NCI-H187 (cell line): ENCODE measurements at places on chromosomes 5 and 9.

GRCh38 chr9:120336753-120337090, 243.2 kb downstream of the CDK5RAP2 start:
- DNase-seq, result no peak

- DNase-seq, result no peak
Observed at GRCh38 chr9:74379718-74380117, 117.4 kb upstream of the RORB start.

DNA sequence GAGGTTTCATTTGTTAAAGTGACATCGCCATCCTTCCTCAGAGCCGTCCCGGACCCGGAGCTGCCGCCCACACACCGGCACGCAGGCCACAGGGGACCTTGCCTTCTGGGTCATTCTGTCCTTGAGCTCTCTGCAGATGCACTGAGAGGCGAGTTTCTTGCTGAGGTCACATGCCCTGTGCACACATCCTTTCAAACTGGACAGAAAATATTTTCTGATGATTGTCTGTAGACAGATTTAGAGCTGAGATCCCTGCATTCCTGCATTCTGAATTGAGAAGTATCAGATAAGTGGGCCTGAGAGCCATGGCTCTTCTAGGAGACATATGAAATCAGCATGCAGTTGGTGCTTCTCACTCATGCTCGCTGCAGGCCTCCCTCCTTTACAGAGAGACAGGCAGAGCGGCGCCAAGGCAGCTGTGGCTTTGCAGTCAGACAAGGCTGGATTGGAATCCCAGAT, 25.4 kb downstream of the BOD1 start:
- no peak for DNase-seq

GRCh38 chr9:76900884-76901440, 5.0 kb downstream of the PRUNE2 start:
- no peak for DNase-seq

DNA sequence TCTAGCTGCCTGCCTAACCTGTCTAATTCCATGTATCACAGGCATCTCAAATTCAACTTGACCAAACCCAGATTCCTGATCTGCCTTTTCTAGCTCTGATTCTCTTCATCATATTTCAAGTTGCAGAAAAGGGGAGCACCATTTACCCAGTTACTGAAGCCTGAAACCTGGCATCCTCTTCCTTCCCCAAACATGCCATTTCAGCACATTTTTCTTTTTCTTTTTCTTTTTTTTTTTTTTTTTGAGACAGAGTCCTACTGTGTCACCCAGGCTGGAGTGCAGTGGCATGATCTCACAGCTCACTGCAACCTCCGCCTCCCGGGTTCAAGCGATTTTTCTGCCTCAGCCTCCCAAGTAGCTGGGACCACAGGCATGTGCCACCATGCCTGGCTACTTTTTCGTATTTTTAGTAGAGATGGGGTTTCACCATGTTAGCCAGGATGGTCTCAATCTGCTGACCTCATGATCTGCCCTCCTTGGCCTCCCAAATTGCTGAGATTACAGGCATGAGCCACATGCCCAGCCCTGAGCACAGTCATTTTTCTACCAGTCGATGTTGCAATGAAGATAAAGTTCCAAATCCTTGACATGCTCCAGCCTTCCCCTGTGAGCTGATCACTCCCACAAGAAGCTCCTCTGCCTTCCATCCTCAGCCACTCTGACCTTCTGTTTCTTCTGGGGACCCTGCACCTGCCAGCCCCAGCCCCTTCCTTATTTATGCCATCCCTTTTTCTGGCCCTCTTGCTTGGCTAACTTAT, 32.2 kb downstream of the ACER2 start:
- DNase-seq, result no peak

GRCh38 chr9:14830057-14830456, 80.2 kb downstream of the FREM1 start:
- DNase-seq, result no peak

DNA sequence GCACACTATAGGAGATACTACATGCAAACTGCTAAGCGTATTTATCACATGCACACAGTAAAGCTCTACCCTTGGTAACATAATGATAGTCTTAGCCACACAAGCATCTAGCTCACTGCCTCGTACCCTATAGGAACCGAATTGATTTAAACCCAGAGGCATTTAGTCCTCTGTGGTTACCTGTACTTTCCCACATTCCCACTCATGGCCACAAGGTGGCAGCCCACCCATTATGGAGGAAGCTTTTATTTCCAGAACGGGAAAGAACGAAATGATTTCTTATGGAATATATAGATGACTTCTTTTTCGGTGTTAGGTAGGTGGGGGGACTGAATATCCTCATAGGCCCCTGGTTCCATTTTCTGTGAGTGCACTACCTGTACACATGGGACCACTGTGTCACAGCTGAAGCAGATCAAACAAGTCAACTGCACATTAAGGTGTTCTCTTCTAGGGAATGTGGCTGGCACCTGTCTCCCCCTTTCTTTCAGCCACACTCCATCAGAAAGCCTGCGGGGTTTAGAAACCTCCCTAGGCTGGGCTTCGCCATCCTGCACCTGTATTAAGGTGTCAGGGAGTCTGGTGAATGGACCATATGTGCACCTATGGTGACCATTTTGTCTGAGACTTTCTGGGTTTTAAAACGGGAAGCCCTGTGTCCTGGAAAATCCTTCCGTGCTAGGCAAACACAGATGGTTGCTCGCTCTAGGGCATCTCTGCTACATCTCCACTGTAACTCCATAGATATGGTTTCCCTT, 313.2 kb downstream of the SLIT3 start:
- peak; percentile 14 for DNase-seq

DNA sequence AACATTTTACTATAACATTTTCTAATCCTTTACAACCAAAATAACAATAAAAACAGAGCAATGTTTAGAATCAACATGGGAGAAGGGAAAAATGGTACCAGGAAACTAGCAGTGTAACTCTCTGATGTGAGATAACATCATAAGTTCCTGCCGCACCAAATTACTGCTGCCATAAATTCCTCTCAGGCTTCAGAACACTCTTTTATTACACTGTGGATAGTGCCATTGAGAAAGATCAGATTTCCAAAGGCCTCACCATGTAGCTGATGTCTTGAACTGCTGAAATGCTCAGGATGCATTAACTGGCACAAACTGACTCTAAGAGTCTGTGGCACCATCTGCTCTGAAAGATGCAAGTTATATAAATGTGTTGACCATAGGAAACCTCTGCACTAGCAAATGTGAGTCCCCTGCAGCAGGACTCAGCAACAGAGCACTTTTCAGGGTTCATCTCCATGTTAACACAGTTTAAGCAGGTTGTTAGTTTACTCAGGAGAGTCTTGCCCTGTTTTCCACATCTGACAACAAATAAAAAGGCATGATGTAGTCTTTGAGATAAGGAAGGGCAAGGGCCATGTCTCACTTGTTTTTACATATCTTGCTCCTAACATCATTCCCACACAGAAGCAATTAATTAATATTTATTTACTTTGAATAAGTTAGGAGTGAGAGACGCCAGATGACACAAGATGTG, 218.1 kb downstream of the CETN3 start:
- DNase-seq, result no peak

GRCh38 chr5:5953584-5954274, 424.6 kb downstream of the MED10 start:
- no peak for DNase-seq

DNA sequence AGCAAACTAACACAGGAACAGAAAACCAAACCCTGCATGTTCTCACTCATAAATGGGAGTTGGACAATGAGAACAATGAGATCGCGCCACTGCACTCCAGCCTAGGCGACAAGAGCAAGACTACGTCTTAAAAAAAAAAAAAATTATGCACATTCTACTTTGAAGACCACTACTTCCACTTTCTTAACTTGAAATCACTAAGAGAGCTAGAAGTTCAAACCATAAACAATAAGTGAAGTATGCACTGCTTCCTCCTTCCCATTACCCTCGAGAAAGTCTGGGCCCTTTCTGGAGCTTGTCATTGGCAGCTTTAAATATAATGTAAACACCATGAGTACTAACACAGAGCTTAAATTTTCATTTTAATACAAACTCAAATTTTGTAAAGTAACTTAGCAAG, 94.9 kb downstream of the TLE1 start:
- no peak for DNase-seq

DNA sequence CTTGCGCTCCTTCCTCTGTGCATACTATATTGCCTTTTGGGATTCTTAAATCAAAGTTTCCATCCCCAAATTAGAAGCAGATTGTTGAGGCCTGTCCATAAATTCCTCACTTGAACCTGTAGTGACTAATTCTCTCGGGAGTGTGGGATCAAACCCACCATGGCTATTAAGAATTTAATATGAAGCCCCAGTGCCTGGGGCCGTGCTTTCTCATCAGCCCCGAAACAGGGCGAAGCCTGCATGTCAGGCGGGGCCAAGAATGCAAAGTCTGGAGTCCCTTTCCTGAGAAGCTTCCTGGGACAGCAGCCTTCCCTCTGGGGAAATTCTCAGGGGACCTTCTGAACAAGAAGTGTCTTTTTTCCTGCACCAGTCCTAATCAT, 29.3 kb upstream of the FAT2 start:
- DNase-seq, result no peak

DNA sequence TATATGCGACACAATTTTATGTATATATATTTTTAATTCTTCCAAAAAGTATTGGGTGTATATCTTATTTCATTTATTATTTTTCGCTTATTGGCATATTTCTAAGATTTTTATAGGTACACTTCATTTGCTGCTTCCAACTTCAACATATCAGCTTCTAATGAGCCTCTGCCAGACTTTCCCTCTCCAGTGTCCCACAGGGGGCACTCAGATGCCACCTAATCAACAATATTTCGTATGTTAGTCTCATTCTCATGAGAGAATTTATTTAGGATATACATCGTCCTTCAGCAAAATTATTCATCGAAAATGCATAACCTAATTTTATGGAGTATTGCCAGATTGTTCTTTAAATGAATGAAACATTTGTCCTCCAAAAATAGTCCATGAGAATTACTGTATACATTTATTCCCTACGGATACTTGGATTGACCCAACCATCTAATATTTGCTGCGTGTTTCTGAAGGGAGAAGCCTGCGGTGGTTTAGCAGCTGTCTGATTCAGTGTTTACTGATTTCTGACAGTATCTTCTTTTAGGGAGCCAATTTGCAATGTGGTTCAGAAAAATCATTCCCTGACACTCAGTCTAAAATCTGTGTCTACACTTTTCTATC, 100.6 kb upstream of the SELENOP start:
- no peak for DNase-seq

GRCh38 chr5:178288401-178289368, 56.1 kb upstream of the PHYKPL start:
- DNase-seq, result no peak

DNA sequence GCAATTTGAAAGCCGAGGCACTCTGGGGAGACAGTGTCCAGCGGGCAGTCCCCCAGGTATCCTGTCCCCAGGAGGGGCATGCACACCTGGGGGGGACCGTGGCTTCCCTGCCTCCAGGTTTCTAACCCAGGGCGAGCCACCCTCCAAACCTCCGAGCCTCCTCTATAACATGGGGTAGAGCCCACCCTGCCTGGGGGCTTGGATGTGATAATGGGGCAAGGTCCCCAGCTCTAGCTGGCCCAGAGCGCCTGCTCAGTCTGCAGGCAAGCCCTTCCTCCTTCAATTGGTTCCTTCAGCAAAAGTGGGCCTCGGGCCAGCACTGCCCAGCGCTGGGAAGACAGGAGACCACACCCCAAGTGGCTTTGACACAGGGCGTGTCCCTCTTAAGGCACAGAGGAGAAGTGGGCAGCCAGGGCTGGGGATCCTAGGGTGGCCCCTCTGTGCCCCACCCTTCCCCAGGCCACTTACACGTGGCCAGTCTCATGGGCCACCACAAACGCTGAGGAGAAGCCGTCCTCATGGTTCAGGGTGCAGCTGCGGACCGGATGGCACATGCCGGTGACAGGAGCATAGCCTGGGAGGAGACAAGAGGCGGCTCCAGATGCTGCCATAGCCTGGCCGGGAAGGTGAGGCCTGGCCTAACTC, 94.3 kb downstream of the ZNF354C start:
- no peak for DNase-seq

- no peak for DNase-seq
Observed at GRCh38 chr5:124736082-124736804, 10.2 kb downstream of the ZNF608 start.

- DNase-seq, result no peak
Observed at GRCh38 chr9:134418354-134418753, 92.1 kb downstream of the RXRA start.

- no peak for DNase-seq
Observed at GRCh38 chr5:178301641-178302040, 69.0 kb upstream of the PHYKPL start.

DNA sequence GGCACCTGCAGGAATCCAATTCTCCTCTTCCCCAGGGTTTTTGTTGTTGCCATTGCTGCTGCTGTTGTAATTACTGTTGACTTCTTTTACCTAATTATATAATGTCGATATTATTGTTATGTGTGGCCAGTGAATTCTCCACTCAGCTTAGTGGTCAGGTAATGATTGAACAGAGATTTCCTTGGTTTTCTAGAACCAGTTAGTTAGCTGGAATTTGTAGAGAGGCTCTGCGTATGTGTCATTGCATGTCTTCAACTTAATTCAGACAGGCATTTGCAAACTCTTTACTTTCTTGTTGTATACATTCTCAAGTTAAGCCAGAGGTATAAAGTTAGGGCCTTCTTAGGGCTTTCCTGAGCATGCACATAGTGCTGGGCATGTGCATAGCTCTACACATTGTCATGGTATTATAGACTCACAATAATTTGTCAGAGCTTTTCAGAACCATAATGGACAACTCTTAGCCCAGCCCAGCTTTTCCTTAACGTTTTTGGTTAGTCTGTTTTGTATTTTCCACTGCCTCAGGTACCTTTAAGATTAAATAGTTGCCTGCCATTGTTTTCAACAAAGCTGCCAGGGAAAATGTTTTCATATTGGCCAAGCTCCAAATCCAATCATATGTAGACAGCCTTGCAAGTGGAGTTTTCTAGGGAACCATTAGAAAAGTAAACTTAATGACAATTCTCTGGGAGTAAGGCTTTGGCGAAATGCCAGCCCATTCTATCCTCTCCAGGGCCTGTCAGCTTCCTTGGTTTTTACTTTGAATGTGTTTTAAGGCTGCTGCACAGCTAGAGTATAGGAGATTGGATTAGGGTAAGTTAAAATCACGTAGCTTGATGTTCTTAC, 68.1 kb downstream of the UBE2R2 start:
- DNase-seq, result peak; percentile 4

DNA sequence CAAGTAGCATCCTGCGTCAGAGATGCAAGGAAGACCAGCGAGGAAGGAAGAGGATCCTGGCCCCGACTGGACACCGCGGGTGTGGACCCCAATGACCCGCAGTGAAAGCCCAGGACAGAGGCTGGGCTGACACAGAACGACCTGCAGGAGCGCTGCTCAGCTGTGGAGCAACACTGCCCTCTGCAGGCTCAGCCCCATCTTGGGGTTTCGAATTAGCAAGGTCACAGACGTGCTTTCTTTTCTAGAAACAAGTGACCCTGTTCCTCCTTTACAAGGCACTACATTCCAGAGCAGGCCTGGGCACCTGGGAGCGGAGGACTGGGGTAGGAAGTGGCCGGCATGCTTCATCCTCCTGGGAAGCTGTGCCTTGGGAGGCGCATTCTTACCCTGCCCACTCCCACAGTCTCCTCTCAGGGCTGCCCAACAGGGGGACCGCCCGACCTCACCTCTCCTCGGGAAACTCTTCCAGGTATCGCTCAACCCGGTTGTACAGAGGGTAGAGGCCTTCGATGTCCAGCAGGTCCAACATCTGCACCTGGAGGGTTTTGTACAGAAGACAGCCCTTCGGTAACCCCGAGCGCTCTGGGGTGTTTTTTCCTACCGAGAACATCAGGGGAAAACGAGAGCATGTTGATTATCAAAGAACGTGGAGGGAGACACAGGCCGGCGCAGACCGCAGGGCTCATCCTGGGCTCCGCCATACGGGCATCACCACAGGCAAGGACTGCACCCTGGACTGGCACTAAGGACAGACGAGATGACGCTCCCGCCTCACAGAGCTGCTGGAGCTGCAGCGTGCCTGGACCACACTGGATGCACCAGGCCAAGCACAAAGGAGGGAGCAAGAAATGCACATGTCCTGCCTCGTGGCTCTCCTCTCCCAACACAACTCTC, 35.0 kb downstream of the IPPK start:
- DNase-seq, result no peak
